Activated CD4-positive, alpha-beta T cell treated with anti-CD3 and anti-CD28 coated beads, Interleukin-2, amount 10 ng/mL, durations not matched to agents 7 days and 5 days (primary cell): ENCODE measurements at places on chromosomes 2 and 18. TPM values are rescaled to one million over a fixed set of nuclear protein-coding genes. Genes with fewer than 3 reads are reported as not detected.

The ASTL gene
- total RNA-seq = not detected

The LRATD1 gene
- not detected for total RNA-seq

The ANKRD36C gene
- 81.1 TPM for total RNA-seq

The TMEM18 gene
- total RNA-seq = 30.3 TPM

The MYOM1 gene
- total RNA-seq = 0.71 TPM

The NPAS2 gene
- total RNA-seq = 6.1 TPM

The SERPINB8 gene
- 6.1 TPM for total RNA-seq

The MRPL53 gene
- 72.5 TPM for total RNA-seq

The INPP5D gene
- total RNA-seq = 121 TPM

The GCG gene
- total RNA-seq = not detected

The DTNA gene
- total RNA-seq = not detected

The BABAM2 gene
- 41.9 TPM for total RNA-seq

The GRB14 gene
- not detected for total RNA-seq

The TNFAIP6 gene
- not detected for total RNA-seq

The ITGA4 gene
- 163 TPM for total RNA-seq

The CHRNG gene
- not detected for total RNA-seq

The CROCC2 gene
- total RNA-seq = not detected

The RBM44 gene
- total RNA-seq = 1.4 TPM

The SLC11A1 gene
- total RNA-seq = 0.17 TPM

The RFTN2 gene
- total RNA-seq = not detected

The ARID5A gene
- 47.2 TPM for total RNA-seq

The TMEM178A gene
- 0.32 TPM for total RNA-seq
